ENCODE measurements at places on chromosomes 11 and 22.

GRCh38 chr11:45414088-45414487 lies 127.9 kb upstream of the SYT13 start:
- no peak for DNase-seq

- no peak for DNase-seq
Observed at GRCh38 chr11:110207123-110207522, 89.3 kb downstream of the RDX start.

- no peak for DNase-seq
Observed at GRCh38 chr22:39577366-39577765, 6.8 kb downstream of the CACNA1I start.

DNA sequence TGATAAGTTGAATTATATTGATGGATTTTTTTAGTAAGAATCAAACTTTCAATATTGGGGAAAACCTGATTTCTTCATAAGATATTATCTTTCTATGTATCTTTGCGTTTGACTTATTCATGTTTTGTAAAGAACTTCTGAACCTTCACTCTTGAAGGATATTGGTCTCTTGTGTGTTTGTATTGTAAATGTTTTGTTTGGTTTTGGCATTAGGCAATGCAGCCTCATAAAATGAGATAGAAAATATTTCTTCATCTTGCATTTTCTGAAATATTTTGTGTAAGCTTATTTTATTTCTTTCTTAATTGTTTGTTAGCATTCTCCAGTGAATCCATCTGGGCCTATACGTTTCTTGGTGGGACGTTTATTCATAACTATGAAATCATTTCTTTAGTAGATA lies 271.9 kb downstream of the RAB38 start:
- no peak for DNase-seq

DNA sequence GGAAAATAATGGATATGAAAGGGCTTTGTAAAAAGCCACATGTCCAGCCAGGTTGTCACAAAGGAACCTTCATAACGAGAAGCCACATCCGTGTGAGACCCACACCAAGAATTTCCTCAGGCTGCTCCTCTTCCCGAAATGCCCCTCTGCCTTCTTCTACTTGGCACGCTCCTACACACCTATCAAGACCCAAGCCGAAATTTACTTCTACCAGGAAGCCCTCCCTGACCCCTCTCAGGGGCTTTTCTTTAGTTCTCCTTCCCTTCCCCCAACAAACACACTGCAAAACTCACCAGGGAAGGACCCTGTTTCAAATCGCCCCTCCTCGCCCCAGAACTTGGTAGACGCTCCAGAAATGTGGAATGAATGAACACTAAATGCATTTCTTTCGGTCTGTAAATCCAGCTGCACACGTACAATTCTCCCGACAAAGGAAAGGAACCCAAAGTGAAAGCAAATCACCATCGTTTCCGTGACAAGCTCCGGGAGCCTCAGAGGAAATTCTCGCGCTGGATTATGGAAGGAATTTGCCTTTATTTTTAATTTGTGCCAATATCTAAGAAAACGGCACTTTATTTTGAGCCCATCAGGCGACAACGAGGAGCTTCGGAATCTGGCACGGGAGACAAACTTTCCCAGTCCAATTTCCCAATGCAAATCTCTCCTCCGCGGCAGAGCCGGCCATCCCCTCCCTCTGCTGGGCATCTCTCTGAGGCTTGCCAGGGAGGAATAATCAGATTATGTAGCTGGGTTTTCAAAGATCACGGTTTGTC lies 13.2 kb upstream of the SHISAL1 start:
- DNase-seq, result no peak

GRCh38 chr11:56841210-56841810 lies 92.8 kb upstream of the OR9G4 start:
- peak; percentile 13 for DNase-seq

DNA sequence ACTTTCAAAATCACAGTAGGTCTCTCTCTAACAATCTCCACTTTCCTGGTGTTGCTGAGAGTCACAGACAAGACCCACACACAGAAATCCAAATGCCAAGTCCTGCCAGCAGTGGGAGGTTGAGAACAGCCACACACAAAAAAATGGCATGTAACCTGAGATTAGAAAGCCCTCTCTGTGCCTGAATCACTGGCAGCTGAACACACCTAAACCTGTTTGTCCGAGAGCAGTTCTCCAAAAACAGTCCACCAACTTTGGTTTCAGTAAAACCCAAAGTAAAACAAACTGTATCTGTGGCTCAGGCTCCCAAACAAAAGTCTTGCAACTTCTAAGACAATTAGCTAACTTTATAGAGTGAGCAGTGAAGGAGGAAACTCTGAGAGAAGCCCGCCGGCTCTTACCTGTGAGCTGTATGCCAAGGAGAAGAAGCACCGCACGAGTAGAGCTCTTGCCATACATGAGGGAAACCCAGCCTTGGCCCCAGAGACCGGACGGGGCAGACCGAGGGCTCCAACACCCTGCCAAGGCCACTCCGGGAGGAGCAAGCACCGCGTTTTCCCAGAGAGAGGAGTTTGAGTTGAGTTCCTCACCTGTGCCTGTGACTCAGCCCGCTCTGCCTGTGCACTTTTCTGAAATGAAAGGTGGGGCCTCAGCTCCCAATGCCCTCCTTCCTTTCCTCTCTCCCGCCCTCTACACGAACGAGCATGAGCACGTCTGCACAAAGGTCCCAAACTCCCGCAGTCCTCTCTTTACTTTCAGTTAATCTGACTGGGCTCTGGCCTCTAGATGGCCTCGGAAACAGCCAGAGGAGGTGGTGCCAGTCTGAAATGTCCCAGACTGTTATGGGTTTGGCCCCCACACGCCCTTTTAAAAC lies at the start of gene MPZL2:
TSS of gene MPZL2 (minus strand) at position 603 of the 874 bp plus-strand sequence. CDS start at position 459, 144 bp downstream.
- DNase-seq, result peak; percentile 35

DNA sequence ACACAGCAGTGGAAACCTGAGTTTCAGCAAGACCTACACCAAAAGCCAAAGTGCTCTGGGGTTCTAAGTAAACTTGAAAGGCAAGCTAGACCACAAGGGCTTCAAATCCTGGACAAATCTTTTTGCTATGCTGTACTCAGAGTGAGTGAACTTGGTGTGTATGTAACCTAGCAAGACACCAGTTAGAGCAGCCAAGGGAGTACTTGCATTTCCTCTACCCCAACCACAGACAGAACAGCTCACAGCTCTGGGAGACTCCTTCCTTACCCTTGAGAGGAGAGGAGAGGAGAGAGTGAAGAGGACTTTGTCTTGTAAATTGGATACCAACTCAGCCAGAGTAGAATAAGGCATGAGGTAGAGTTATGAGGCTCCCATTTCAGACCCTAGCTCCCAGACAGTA lies 71.4 kb downstream of the CTSC start:
- no peak for DNase-seq

GRCh38 chr22:41491374-41492100 lies 22.6 kb downstream of the ACO2 start:
- DNase-seq, result no peak

DNA sequence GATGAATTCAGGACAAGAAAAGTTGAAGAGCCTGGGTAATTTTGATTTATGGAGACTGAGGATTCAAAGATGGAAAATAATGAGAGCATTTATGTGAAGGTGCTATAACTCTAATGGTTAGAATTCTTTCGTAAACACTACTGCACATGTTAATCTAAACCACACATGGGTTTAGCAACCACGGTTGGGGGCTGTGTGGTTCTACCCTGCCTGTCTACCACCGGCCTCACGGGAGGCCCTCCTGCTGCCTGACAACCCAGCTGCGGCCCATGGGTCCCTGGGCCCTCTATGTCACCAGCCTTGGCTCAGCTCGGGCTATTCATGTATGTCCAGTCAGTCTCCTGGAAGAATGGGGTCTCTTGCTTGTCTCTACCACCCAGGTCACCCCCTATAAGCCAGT lies 68.5 kb upstream of the ARFGAP3 start:
- DNase-seq, result no peak

GRCh38 chr11:68115285-68115684 lies 5.9 kb downstream of the CHKA start:
- no peak for DNase-seq

DNA sequence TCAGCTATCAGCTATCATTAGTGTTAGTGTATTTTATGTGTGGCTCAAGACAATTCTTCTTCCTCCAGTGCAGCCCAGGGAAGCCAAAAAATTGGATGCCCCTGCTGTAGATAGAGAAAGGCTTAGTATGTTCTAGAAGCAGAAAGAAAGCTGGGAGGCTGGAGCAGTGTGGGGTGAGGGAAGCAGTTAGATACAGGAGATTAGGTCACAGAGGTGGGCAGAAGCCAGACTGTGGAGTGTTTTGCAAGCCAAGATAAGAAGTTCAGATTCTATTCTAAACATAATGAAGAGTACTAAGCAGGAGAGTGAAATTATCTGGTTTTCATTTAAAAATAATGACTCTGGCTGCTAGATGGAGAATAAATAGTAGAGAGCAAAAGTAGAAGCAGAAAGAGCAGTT lies 381.7 kb downstream of the DCDC1 start:
- DNase-seq, result no peak

DNA sequence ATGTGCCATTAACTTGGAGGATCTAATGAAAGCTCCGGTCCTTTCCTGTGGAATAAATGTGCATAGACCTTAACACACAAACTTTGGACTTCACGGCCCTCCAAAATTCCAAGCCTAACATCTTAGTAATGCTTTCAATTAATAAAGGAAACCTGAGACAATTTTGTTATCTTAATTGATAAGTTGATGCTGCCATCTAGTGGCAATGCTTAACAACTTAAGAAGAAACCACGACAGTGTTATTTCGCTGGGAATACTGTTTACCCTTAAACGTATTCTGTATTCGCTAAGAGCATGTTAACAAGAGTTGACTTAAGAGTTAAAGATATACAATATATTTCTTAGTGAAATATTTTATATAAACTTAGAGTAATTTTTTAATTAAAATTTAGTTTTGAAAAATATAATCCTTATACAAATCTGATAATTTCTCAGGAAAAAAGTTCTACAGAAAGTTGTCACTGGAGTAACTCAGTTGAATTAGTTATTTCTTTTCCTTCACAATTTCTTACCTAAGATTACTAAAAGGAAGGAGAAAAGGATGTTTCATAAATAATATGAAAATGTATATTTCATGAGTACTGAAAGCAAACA lies 35.0 kb upstream of the OR9G4 start:
- DNase-seq, result no peak

DNA sequence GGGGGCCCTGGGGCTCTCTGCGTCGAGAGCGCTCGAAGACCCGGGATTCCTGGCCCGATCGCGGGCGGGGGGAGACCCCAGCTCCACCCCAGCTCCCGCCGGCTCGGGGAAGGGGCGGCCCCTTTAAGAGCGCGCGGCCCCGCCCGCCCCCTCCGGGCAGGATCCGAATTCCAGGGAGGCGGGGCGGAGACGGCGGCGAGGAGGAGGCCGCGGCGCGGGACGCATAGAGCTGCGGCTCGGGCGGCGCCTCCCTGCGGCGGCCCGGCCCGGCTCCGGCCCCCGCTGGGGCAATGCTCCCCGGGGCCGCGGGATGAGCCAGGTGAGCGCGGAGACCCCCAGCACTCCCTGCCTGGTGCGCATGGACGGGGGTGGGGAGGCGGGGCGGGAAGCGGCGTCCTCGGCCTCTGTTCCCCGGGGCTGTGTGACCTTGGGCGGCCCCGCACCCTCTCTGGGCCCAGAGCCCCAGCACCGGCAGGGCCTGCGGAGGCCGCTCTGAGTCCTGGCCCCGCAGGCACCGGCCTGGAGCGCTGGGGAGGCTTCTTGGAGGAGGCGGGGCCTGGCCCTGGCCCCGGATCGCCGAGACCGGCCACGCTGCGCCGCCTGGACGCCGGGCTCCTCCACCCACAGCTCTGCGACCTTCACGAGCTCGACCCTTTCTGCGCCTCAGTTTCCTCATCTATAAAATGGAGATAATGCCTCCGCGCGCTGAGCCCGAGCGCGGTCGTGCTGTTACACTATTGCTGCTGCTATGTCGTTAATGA lies 565 bp downstream of the GAS2L1 start:
- DNase-seq, result peak; percentile 43

- DNase-seq, result no peak
Observed at GRCh38 chr11:115266066-115266639, 238.1 kb downstream of the CADM1 start.

- no peak for DNase-seq
Observed at GRCh38 chr11:8228231-8228630, 35.4 kb downstream of the LMO1 start.

DNA sequence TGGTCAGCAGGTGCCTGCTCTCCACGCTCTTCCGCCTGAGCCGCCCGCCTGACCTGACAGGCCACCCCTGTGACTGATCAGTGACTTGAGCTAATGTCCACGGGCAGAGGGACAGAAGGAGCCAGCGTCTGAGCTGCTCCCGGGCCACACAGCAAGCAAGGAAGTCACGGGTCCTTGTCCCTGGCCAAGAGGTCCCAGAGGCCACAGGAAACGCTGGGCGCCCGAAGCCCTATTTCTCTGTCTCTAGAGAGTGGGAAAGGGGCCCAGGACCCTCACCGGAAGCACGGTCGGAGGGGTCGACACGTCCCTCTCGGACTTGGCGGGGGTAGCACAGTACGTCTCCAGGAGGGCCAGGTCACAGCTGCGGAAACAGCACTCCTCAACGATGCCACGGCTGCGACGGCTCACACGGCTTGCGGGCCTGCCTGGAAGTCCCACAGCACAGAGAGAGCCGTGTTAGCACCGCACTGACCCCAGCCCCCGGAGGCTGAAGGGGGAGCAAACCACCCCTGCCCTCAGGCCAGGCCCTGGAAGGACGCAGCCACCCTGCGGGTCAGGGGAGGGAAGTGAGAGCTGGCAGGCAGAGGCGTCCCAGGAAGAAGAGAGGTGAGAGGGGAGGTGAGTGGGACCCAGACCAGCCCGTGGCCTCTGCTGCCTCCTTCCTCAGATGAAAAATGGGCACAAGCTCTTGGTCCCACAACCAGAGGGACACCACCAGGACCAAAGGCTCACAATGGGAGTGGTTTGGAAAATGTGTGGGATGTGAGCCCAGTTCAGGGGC lies 5.8 kb downstream of the IGF2 start:
- DNase-seq, result no peak

GRCh38 chr11:117771197-117771596 lies 25.8 kb downstream of the DSCAML1 start:
- DNase-seq, result no peak

- DNase-seq, result peak; percentile 86
Observed at GRCh38 chr22:41940832-41941765, 5.9 kb downstream of the CENPM start.

Measured in activated T-cell treated with anti-CD3 and anti-CD28 coated beads, Interleukin-2, amount 50 U/mL, for 72 hours (primary cell).